ENCODE measurements at places on chromosomes 2 and 18.

GRCh38 chr18:63331105-63331504, 11.5 kb upstream of the BCL2 start:
- no peak for DNase-seq

DNA sequence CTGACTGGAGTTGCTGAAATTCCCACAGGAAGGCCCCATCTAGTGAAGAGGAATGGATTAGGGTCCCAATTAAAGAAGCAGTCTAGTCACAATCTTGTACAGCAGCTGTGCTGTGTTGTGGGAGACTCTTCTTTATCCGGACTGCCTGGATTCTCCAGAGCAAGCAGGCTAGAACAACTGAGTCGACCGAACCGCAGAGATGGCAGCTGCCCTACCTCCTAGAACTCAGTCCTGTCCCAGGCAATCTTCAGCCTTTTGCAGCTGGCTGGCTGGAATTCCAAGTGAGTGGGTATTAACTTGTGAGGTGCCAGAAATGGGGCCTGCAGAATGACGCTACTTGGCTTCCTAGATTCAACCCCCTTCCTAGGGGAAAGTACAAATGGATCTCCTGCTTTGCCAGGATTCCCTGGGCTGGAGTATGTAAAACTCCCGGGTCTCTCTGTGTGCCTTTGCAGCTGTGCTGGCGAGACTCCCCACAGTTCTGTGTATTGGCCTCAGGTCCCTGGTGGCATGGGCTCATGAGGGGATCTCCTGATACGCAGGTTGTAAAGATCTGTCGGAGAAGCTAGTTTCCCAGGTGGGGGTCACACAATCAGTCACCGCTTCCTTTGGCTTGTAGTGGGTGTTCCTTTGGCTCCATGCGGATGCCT, 1952.6 kb upstream of the LRRTM1 start:
- no peak for DNase-seq

DNA sequence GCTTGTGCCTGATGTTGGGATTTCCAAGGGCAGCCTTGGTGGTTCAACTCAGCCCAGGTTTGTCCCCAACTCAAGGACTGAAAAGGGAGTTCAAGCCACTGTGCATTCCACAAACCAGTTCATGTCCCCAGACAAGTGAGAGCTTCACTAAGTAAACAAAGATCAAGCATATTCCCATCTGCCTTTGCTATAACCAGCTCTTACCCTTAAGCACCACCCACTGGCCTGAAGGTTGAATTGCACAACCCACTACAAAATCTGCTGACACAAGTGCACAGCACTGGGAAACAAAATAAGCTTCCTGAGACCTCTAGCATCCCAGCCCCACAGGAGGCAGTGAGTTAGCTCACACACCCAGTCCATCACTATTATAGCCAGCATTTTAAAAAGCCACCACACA, 516.7 kb downstream of the NR4A2 start:
- no peak for DNase-seq

- no peak for DNase-seq
Observed at GRCh38 chr18:24231773-24232735, 93.2 kb downstream of the CABYR start.

GRCh38 chr2:23627236-23628009, 242.4 kb downstream of the KLHL29 start:
- DNase-seq: no peak
